ENCODE measurements at places on chromosomes 13 and 19.

DNA sequence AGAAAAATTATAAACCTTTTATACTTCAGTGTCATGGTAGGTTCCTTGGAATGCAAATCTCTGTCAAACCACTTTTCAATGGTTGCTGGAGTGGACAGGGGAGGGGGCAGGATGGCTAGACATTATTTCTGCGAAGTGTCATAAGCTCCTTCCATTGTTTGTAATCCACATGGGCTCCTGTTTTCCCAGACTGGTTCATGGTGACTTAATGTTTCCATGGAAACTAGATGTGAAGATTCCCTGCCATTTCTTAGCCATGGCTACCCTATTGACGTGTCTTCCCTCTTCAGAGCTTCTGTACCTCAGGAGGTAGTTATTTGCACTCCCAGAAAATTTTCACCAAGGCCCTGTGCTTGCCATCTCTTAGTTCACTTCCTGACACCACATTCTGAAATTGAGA lies 95.3 kb downstream of the UFM1 start:
- DNase-seq, result no peak

DNA sequence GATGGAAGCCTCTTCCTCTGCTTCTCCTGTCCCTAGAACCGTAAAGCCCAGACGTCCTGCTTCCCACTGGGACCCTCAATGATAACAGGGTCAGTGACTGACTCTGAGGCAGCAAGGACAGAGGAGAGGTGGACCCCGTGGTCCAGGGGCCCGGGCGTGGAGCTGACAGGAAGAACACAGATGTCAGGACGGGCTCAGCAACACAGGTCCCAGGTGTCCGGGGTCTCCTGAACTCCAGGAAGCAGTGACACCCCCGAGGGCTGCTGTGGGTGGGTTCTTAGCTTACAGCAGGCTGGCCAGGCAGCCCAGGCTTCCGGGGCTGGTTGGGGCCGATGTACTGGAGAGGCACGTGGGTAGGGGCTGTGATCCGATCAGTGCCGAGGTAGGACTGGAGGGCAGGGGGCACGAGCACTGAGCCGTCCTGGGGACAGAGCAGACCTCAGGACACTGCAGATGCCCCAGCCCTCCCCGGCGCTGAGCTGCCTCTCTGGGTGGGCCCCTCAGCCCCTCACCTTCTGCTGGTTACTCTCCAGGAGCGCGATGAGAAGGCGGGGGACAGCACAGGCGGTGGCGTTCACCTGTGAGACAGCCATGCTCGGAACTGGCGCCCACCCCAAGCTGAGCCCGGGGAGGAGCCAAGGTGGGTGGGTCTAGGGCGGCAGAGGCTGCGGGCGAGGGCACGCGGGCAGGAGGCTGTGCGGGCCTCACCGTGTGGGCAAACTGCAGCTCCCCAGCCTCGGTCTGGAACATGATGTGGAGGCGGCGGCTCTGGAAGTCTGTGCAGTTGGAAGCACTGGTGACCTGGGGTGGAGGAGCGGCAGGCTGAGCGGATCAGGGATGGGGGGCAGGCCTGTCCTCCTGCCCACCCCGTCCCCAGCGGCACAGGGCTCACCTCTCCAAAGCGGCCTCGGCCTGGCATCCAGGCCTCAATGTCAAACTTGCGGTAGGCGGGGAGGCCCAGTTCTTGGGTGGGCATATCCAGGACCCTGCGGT lies 3.6 kb upstream of the CCER2 start:
- DNase-seq, result no peak

DNA sequence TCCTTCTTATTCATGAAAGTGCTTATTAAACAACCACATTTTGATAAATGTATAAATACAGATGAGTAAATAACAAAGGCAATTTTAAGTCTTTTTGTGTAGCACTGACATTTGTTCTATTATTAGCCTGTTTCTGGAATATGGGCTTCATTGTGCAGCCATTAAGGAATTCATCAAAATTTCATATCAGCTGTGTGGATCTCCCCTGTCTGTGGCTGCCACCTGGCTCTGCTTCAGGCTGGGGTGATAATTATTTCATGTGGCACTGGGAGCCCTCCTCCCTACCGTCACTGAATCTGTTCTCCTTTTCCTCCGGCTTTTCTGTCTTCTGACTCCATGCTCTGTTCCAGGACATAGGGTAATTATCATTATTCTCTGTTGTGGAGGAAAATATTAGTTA lies 57.1 kb downstream of the LMO7 start:
- DNase-seq, result no peak

- no peak for DNase-seq
These were observed 5.6 kb downstream of the FCGRT start for GRCh38 chr19:49518033-49518432.

- DNase-seq, result no peak
These were observed 67.7 kb downstream of the TBC1D4 start for GRCh38 chr13:75414036-75414827.

- peak; percentile 100 for DNase-seq
These were observed 563 bp upstream of the TOMM40 start for GRCh38 chr19:44890366-44891015.

DNA sequence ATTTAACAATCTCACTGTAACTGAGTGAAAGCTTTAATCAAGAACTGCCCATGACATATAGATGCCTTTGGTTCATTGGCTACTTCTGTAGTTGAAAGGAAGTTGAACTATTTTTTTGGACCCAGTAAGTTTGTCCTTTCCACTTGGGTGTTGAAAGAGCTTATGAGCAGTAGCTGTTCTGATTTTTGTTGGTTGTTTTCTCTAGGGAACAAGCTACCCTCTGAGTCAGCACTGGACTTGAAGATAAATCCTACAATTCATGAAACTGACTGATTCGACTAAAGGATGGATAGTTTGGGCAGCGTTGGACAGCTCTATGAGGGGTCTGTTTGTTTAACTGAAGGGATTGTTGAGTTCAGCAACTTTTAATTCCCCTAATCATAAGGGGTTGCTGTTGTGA lies 101.0 kb downstream of the PAN3 start:
- DNase-seq, result no peak

GRCh38 chr19:41321600-41322270 lies 11.8 kb downstream of the CCDC97 start:
- peak; percentile 20 for DNase-seq

Measured in activated T-cell treated with anti-CD3 and anti-CD28 coated beads, Interleukin-2, amount 50 U/mL, for 72 hours (primary cell).